ENCODE measurements at places on chromosomes 11 and 22.

- DNase-seq = no peak
Measured at GRCh38 chr11:122816761-122817520, 21.4 kb upstream of the CRTAM start.

DNA sequence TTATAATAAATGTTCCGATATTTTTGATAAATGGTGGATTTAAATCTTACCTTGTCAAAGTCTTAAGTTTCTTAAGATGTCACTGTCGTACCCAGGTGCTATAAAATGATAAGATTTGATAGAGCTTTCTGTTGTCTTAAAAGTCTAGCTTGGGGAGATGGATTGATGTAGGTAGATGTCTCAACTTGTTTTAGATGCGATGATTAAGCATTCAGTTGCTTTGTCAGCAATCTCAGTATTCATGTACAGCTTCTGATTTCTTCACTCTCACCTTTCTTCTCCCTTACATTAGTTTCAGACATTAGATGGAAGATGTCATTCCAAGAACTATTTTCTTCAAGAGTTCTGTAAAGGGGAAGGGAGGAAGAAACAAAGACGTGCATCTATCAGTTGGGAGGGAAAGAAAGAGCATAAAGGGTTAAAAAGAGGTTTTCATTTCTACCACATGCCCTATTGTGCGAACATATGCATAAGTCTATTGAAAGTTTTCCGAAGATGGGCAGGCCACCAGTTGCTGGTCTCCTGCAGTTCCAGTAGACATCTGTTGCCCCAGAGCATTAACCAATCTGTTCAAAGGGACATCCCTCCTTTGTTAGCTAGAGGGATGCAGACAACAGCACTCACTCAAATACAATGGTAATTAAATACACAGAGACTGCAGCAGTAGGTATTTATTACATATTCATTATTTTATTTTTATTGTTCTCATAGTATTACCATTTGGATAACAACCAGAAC is 38.4 kb downstream of the ZC3H12C start:
- no peak for DNase-seq

- DNase-seq = no peak
Measured at GRCh38 chr11:88174709-88175568, at the start of gene RAB38. TSS of gene RAB38 (minus strand) at chr11:88175443. CDS start at chr11:88175384, 59 bp downstream.

GRCh38 chr22:39419096-39419495 is 19.5 kb downstream of the TAB1 start:
- no peak for DNase-seq

DNA sequence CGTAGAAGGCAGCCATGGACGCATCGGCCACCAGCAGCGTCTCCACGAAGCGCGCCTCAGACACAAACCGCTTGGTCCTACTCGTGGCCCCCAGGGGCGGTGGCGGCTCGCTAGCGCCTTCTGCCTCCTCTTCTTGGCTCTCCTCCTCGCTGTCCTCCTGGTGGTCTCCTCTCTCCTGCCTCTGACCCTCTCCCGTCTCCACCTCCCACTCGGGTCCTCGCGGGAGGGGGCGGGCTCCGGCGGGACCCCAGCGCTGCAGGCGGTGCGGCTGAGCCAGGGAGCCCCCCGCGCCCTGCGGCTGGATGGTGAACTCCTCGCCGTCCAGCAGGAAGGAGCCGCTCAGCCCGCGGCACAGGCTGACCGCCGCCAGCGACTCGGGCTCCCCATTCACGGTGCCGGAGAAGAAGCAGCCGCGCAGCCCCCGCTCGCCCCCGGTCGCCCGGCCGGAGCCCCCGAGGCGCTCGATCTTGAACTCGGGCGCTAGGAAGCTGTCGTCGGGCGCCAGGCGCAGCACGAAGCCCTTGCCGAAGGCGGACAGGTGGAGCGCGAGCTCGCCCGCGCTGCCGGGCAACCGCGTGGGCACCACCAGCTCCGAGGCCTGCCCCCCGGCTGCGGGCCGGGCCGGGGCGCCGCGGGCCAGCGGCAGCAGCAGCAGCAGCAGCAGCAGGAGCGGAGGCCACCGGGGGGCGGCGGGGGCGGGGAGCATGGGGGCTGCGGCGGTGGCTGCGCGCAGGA is 661 bp downstream of the ADAMTS8 start:
- DNase-seq = no peak

DNA sequence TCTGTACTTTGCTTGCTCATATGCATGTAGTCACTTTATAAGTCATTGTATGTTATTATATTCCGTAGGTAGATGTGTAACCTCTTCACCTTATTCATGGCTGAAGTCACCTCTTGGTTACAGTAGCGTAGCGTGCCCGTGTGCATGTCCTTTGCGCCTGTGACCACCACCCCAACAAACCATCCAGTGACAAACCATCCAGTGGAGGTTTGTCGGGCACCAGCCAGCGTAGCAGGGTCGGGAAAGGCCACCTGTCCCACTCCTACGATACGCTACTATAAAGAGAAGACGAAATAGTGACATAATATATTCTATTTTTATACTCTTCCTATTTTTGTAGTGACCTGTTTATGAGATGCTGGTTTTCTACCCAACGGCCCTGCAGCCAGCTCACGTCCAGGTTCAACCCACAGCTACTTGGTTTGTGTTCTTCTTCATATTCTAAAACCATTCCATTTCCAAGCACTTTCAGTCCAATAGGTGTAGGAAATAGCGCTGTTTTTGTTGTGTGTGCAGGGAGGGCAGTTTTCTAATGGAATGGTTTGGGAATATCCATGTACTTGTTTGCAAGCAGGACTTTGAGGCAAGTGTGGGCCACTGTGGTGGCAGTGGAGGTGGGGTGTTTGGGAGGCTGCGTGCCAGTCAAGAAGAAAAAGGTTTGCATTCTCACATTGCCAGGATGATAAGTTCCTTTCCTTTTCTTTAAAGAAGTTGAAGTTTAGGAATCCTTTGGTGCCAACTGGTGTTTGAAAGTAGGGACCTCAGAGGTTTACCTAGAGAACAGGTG is 11.1 kb downstream of the CCND1 start:
- no peak for DNase-seq

DNA sequence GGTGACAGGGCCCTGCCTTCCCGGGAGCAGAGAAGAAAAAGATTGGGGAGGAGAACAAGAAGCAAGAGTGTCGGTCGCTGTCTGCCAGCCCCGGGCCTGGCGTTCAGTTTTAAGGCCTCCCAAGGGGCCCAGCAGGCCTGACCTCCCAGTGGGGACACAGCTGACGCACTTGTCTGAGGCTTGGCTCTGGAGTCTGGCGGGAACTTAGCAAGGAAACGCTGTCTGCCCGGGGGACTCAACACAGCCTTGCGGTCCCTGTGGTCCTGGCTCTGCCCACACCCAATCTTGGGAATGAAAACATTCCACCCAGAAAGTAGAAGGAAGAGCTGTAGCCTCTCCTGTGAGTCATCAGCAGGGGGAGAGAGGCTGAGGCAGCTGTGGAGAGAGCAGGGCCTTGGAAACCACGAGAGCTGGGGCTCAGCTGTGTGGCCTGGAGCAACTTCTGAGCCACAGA is 54.4 kb downstream of the TRAF6 start:
- DNase-seq = no peak

GRCh38 chr11:116776522-116776984 is 3.8 kb upstream of the BUD13 start:
- DNase-seq = no peak

GRCh38 chr11:112156153-112156955 is 7.5 kb downstream of the IL18 start:
- no peak for DNase-seq

GRCh38 chr22:38921120-38921519 is 36.3 kb upstream of the APOBEC3A start:
- no peak for DNase-seq

DNA sequence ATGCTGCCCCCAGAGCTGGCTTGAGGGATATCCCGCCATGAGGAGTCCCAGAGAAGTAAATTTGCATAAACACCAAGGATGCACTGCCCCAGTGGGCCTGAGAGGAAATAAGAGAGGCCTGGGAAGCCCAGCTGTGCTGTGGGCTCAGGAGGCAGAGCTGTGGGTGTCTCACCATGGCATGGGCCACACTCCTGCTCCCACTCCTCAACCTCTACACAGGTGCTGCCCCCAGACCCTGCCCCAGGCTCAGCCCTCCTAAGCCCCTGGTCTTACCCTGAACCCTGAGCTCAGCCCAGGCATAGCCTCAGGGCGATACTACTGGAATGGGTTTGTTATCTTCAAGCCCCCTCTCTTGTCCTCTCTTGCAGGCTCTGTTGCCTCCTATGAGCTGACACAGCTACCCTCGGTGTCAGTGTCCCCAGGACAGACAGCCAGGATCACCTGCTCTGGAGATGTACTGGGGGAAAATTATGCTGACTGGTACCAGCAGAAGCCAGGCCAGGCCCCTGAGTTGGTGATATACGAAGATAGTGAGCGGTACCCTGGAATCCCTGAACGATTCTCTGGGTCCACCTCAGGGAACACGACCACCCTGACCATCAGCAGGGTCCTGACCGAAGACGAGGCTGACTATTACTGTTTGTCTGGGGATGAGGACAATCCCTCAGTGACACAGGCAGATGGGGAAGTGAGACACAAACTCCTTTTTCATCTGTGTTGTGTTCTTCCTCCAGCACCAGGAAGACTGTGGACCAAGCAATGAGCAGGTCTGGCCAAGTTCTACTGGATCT is 59.9 kb downstream of the GGTLC2 start:
- no peak for DNase-seq

DNA sequence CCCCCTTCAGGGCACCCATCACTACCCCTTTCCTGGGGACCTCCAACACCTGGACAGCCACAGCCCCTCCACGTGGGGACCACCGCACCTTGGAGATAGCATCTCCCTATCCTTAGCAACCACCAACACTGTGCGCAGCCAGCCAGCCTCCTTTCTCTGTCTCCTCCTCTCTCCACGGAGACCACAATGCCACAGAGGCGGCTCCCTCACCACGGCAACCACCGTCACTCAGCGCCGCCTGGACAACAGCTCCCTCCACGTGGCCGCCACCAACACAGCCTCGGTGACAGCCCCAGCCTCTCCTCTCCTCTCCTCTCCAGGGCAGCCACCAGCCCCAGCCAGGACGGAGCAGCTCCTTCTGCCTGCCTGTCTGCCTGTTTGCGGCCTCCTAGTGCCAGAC is 10.5 kb downstream of the ELFN2 start:
- peak; percentile 60 for DNase-seq

GRCh38 chr11:109405671-109406070 is 16.3 kb upstream of the C11orf87 start:
- no peak for DNase-seq

Measured in T-helper 2 cell (primary cell).